Tracheal epithelial cell (primary cell): ENCODE measurements at places on chromosomes 12 and 14. TPM values are rescaled to one million over a fixed set of nuclear protein-coding genes. Genes with fewer than 3 reads are reported as not detected.

Gene MANSC4
- total RNA-seq = not detected in 2 replicates

Gene IL31
- total RNA-seq = not detected in 2 replicates

Gene CRIP2
- 34.3 and 64.8 TPM in 2 replicates for total RNA-seq

Gene PFDN5
- 326 and 408 TPM in 2 replicates for total RNA-seq

Gene SERPINA9
- not detected in 2 replicates for total RNA-seq

Gene NFE2
- total RNA-seq = under 0.01 and 0.43 TPM in 2 replicates

Gene COX6A1
- total RNA-seq = 807 and 1,167 TPM in 2 replicates

Gene SDSL
- total RNA-seq = 2.8 and 4.8 TPM in 2 replicates

Gene CNTN1
- total RNA-seq = 7.2 and 9.8 TPM in 2 replicates

Gene ZDHHC22
- not detected in 2 replicates for total RNA-seq

Gene RIC8B
- total RNA-seq = 4.8 and 6.2 TPM in 2 replicates

Gene KIF26A
- total RNA-seq = 0.48 and 1.3 TPM in 2 replicates

Gene SIX1
- total RNA-seq = 4.1 and 10.0 TPM in 2 replicates

Gene OR4K14
- total RNA-seq = not detected in 2 replicates

Gene OAS2
- 1.9 TPM in 2 replicates for total RNA-seq

Gene PAX9
- 4.6 and 16.8 TPM in 2 replicates for total RNA-seq

Gene TRHDE
- total RNA-seq = 2.7 TPM in 1 of 2 replicates, not detected in the other

Gene GALNT6
- total RNA-seq = 23.7 and 61.9 TPM in 2 replicates

Gene FZD10
- total RNA-seq = 0.43 and 1.9 TPM in 2 replicates

Gene IFT81
- 8.1 and 10.1 TPM in 2 replicates for total RNA-seq

Gene PPP4R4
- total RNA-seq = 12.1 and 24.6 TPM in 2 replicates

Gene GUCY2C
- not detected in 2 replicates for total RNA-seq

Gene AQP2
- under 0.01 TPM in 1 of 2 replicates, not detected in the other for total RNA-seq

Gene EPYC
- total RNA-seq = not detected in 2 replicates

Gene CFAP54
- total RNA-seq = 0.48 and 0.85 TPM in 2 replicates

Gene MANSC1
- total RNA-seq = 0.24 and 2.6 TPM in 2 replicates

Gene CAPS2
- total RNA-seq = 0.96 and 1.3 TPM in 2 replicates

Gene NDRG2
- total RNA-seq = 11.8 and 13.2 TPM in 2 replicates

Gene TAS2R43
- total RNA-seq = 0.96 TPM in 1 of 2 replicates, not detected in the other

Gene POTEM
- not detected in 2 replicates for total RNA-seq

Gene SYT1
- 0.43 and 0.96 TPM in 2 replicates for total RNA-seq

Gene NEDD1
- total RNA-seq = 41.9 and 43.5 TPM in 2 replicates

Gene P2RX2
- total RNA-seq = not detected in 2 replicates

Gene MAP3K9
- total RNA-seq = 17.7 and 19.3 TPM in 2 replicates

Gene OR11H6
- total RNA-seq = not detected in 2 replicates

Gene DNAAF2
- 15.9 and 16.8 TPM in 2 replicates for total RNA-seq
